ENCODE measurements at places on chromosomes 7 and 10. TPM values are rescaled to one million over a fixed set of nuclear protein-coding genes. Genes with fewer than 3 reads are reported as not detected.
A peak's percentile ranks its signal among the peaks of the same experiment; 100 is the strongest.

DNA sequence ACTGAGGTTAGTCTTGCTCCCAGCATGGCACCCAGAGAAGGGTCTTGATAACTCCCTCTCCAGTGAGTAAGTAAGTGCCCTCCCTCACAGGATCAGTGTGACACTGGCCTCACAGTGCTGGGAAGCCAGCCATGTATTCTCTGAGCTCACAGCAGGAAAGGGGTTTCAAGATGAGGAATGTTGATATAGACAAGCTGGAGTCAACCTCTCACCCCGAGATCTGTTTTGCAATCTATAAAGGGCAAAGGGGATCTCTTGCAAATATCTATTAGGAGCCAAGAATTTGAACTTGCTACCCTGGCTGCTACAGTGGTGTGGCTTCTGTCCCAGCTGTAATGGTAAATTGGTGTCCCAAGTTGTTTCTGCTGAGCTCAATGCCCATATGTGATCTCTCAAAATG, 70.2 kb upstream of the ADAM12 start:
- no peak for DNase-seq

CYP2C8 gene
- total RNA-seq, result 0.36 TPM

PDK4 gene
- 65.5 TPM for total RNA-seq

FRMPD2 gene
- total RNA-seq, result 3.4 TPM

GRCh38 chr7:27661811-27662489, 733 bp downstream of the HIBADH start:
- peak; percentile 31 for DNase-seq

FKBP6 gene
- not detected for total RNA-seq

ALOX5 gene
- total RNA-seq, result 35.0 TPM

DNA sequence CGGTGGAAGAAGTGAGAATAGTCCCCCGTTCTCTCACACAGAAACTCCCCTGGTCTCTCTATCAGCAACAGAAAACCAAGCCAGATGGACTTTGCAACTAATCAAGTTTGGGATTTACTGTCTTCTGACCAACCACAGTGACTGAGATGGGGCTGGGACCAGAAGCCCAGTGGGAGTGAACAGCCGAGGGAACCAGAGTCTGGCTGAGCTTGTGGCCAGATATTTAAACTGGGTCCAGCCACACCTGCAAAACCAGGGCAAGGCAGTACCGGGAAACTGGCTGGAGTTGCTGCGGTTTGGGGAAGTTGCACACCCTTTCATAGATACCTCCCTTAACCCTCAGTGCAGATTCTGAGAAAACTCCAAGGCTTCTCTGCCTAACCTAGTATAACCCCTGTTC, 6.0 kb downstream of the GSTK1 start:
- DNase-seq, result no peak

DNA sequence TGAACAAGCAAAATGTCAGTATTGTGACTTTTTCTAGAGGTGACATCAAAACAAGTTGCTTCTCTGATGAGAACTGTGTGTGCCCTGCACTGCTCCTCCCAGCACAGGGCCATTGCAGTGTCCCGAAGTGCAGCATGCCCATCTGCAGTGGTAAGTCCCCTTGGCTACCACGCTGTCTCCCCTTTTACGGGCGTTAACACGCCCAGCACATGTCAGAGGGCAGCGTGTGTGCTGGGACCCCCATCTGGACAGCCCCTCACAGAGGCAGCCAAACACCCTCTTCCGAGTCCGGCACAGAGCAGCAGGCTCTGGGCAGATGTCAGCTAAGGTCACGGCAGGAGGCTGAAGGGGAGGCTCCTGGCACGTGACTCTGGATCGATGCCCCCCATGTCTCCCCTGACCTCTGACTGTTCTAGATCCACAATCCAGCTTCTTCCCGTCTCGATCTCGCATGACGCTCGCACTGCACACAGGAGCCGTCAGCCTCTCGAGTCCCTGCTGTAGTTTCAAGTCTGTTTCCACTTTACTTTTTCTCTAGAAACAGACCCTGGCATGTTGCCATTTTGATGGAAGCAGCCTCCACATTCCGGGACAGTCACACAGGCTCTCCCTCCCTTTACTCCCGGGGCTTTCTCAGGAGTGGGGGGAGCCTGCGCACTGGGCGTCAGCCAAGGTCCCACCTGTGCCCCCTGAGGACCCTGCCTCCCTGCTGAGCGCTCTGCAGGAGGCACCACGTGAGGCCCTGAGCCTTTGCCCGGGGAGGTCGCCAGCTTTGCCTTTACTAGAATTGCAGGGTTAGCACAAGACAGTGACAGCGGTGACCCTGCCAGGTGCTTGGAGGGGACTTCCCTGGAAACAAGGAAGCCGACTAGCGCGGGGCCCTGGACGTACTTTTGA, 133.8 kb downstream of the TCERG1L start:
- DNase-seq, result peak; percentile 22
